Cerebellar nuclear complex (tissue), 1 donor: ENCODE measurements at places on chromosomes 16 and 17.

- DNase-seq = no peak
These were observed 17.6 kb upstream of the ABR start for GRCh38 chr17:1197379-1197778.

DNA sequence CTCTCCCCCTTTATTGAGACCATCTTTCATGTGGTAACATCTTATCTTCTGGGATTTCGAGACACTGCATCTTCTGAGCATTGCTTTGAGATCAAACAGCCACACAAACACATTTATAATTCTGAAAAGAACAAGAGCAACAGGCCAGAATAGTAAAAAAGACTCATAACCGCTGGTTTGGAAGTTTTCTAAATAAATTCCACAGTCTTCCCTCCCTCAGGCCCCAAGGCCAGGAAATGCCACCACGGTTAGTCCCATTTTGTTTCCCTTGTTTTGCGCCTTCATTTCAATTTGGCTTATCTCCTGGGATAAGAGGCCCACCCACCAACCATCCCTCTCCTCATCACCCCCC is 25.3 kb downstream of the LITAF start:
- DNase-seq = no peak

DNA sequence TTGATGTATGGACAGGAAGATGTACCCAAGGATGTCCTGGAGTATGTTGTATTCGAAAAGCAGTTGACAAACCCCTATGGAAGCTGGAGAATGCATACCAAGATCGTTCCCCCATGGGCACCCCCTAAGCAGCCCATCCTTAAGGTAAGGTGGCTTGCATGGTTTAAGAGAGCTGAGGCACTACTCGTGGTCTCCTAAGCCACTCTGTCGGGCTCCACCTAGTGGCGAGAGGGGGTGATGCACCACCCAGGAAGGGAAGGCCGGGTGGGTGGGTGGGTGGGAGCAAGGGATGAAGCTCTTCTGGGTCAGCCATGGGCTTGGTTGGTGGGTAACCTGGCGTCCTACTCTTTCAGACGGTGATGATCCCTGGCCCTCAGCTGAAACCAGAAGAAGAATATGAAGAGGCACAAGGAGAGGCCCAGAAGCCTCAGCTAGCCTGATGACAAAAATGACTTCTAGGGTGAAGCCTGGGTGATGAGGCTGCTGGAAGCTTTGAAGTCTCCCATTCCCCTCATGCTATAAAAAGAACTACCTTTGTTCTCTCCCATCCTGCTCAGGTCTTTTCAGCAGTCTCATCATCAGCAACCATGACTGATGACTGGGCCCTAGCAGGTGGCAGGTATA is 21.5 kb downstream of the GPR179 start:
- DNase-seq = no peak

DNA sequence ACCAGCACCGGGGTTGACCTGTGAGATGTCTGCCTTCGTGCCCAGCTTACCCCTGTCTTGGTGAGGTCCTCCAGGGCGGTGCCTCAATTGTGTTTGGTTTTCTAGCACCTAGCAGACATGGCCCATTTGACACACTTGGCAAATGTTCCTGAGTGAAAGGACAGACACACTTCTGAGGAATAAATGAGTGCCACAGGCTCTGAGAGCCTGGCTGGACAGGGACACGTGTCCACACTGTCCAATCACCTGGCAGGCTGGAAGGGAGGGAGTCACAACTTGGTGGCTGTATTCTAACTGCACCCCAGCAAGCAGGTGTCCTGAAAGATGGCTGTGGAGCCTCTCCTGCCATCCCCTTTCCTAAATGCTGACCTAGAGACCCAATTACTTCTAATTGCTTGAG is 7.4 kb downstream of the MAP3K14 start:
- no peak for DNase-seq

DNA sequence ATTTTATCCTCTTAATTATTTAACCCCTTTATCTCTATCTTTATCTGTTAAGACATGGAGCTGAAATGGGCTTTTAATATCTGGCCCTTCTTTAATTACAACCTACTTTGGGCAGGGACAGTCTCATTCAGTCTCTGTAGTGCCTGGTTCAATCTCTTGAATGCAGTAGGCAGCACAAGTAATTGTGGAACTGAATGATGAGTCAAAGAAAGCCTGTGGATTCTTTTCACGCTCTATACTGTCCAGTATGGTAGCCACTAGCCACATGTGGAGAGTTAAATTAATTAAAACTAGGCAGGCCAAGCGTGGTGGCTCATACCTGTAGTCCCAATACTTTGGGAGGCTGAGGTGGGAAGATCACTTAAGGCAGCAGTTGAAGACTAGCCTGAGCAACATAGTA is 9.3 kb downstream of the BPTF start:
- DNase-seq = no peak

GRCh38 chr17:47257651-47258339 is 4.2 kb downstream of the ITGB3 start:
- no peak for DNase-seq

GRCh38 chr16:89038221-89038721 is 55.4 kb upstream of the ACSF3 start:
- DNase-seq = no peak
